T-helper 22 cell (primary cell): ENCODE measurements at places on chromosomes 2 and 18.
A peak's percentile ranks its signal among the peaks of the same experiment; 100 is the strongest.

GRCh38 chr2:153373510-153374279, 104.9 kb downstream of the RPRM start:
- no peak for DNase-seq

GRCh38 chr2:102059151-102059550, 67.4 kb downstream of the IL1R2 start:
- DNase-seq = no peak

GRCh38 chr18:35585608-35586007, 4.1 kb downstream of the GALNT1 start:
- DNase-seq = no peak

GRCh38 chr2:225559072-225559415, 159.5 kb downstream of the NYAP2 start:
- no peak for DNase-seq

- no peak for DNase-seq
These were observed 21.5 kb downstream of the MTERF4 start for GRCh38 chr2:241080405-241081189.

DNA sequence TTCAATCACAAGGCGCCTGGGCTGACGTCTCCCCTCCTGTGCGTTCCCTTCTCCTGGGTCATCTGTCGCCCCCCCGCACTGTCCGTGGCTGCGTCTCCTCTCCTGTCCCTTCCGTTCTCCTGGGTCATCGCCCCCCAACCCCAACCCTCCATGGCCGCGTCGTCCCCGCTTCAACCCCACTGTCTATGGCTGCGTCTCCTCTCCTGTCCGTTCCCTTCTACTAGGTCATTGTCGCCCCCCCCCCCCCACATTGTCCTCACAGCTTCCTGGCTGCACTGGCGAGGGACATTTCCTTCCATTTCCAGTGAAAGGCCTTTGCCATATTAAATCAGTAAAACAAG, 118.9 kb downstream of the TMEM18 start:
- no peak for DNase-seq

DNA sequence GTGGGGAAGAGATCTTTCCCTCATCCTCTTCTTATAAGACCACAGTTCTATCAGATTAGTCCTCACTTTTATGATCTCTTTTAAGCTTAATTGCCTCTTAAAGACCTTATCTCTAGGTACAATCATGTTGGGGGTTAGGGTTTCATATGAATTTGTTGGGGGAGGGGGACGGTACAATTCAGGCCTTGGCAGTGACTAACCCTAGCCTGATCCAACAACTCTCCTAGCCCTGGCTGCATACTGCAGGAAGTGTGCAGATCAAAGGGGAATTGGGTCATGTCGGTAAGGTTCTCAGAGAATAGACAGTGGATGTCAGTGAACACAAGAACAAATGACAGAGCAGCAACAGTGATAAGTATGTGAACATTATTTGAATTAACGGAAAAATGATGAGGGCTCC, 16.4 kb downstream of the CAPN13 start:
- DNase-seq = no peak

DNA sequence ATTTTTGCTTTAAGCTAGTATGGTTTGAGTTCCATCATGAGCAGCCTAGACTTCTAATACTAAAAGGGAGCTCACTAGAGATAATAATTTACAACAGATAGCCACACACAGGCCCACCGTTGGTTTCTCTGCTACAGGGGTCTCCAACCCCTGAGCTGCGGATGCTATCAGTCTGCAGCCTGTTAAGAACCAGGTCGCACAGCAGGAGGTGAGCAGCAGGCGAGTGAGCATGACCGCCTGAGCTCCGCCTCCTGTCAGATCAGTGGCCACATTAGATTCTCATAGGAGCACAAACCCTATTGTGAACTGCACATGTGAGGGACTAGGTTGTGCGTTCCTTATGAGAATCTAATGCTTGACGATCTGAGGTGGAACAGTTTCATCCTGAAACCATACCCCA, 150.6 kb downstream of the HRH4 start:
- no peak for DNase-seq

GRCh38 chr18:42338683-42339082, 383.6 kb downstream of the PIK3C3 start:
- no peak for DNase-seq

GRCh38 chr2:128557831-128558241, 239.2 kb upstream of the HS6ST1 start:
- DNase-seq = no peak

- no peak for DNase-seq
These were observed 782 bp downstream of the MTA3 start for GRCh38 chr2:42569116-42569711.

- DNase-seq = no peak
These were observed 158.1 kb downstream of the GALR1 start for GRCh38 chr18:77407733-77408132.

GRCh38 chr18:49464718-49465598, 4.5 kb upstream of the DYM start:
- DNase-seq = no peak

DNA sequence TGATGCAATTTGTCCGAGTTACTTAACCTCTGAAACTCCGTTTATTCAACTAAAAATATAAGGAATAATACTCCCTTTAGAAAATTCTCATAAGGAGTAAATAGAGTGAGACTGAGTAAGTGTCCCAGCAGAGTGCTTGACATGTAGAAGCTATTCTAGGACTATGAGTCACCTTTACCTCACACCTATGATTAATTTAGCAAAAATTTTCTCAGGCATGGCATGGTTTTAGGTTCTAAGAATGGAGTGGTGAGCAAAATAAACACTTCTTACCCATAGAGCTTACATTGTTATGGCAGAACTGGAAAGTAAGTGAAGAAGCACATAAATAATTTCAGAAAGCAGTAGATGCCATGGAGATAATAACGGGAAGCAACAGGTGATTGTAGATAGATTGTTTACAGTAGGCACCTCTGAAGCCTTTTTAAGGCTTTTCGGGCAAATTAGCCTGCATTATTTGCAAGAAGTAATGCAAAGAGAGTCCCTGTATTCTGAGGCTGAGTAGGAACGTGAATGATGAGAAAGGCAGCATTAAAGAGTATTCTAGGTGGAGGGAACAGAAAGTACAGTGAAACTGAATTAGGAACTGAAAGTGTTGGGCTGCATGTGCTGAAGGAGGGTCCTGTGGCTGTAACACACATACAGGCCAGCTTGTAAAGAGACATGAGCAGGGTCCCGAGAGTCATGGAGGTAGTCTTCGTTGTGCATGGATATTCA, 209.2 kb downstream of the ZNF407 start:
- no peak for DNase-seq

- no peak for DNase-seq
These were observed 215.2 kb downstream of the SCG2 start for GRCh38 chr2:223386984-223387383.

- no peak for DNase-seq
These were observed 174.5 kb downstream of the CTIF start for GRCh38 chr18:48713309-48713708.

DNA sequence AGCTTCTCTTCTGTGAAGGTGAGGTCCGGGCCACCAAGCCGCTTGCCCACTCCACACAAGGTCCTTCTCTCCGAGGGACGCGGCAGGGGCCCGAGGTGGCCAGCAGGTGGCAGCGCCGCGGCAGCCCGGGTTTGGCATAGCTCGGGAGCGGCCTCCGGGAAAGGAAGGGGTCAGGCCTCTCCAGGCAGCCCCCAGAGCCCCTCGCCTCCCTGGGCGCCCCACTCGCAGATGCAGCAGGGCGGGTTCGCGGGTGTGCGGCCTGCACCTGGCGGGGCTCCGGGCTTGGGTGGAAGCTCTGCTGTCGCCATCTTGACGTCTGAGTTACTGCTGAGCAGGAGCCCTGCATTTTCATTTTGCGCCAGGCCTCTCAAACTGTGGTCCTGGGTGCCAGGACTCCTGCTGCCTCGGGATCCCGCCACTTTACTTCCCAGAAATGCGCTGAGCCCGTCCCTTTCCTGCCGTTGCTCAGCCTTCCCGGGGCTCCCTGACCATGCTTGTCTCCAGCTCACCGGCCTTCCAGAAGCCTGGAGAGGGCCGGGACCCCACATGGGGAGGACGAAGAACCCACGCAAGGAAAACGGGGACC, 18.6 kb upstream of the NCL start:
- peak; percentile 36 for DNase-seq

GRCh38 chr2:157320409-157320808, 5.2 kb downstream of the ERMN start:
- DNase-seq = no peak

DNA sequence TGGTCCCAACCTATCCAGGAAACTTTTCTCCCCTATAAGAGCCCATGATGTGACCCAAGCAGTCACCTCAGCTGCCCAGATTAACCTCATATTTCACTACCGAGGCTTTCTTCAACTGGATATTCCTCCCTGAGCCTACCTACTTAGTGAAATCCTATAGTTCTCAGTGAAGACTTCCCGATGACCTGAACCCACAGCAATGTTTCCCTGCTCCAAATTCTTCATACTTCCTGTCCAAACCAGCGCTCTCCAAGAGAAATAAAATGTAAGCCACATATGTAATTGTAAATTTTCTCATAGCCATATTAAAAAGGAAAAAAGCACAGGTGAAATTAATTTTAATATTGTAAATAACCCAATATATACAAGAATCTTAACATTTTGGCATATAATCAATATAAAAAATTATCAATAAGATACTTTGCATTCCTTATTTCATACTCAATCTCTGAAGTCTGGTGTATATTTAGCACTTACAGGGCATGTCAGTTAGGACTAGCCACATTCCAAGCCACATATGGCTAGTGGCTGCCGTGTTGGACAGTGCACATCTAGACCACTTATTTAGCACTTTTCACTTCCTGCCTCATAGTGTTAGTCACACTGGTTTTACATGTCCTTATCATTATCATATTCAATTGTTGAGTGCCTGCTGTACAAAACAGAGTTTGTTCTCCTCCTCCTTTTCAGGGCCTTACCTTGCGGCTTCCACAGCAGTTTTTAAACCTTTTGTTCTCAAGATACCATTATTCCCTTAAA, 1.9 kb upstream of the STAT4 start:
- DNase-seq = no peak

DNA sequence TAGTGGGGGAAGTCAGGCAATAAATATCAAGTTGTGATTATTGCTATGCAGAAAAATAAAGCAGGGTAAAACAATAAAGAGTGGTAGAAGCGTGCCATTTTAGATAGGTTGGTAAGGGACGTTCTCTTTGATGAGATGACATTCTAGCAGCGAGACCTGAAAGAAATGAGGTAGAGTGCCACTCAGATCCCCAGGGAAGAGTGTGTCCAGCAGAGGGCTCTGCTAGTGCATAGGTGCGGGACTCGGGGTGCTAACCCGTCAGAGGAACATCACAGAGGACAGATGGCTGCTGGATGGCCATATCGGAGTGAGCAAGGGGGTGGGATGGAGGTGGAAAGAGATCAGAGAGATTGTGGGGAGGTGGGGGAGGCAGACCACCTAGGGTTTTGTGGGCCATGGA, 16.3 kb upstream of the GTF2A1L start:
- DNase-seq = no peak

GRCh38 chr18:36323421-36323820, 25.9 kb downstream of the FHOD3 start:
- no peak for DNase-seq

- no peak for DNase-seq
These were observed 54.0 kb upstream of the PGAP1 start for GRCh38 chr2:196980473-196980872.

DNA sequence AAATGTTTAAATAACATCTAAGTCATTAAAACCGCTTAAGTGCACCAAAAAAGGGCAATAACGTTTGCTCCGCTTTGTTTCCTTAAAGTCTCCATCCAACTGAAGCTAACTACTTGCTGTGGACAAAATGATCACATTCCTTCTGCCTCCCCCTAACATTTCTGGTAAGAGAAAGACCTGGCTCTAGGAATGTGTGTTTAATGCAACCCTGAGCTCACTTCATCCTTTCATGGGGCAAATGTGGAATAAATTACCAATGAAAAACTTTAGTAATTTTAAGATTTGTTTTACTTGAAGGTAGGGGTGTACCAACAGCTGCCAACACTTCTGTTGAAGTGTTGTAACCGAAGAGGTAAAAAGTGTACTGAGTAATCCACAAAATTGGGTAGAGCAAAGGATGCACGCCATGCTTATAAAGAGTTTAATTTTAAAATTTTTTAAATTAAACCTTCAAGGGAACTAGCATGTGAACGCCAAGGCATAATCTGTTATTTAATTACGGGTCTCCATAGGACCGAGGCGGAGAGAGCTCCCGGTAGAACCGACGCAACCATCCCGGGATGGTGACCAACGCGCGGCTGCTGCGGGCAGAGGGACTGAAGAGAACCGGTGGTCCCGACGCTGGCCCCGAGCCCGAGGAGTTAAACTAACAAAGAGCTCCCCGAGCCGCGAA, 1.1 kb downstream of the HNRNPLL start:
- no peak for DNase-seq
